Activated T-cell treated with anti-CD3 and anti-CD28 coated beads, Interleukin-2, amount 50 U/mL, for 72 hours (primary cell): ENCODE measurements at places on chromosomes 6 and 20. TPM values are rescaled to one million over a fixed set of nuclear protein-coding genes. Genes with fewer than 3 reads are reported as not detected.

The SGK2 gene
- total RNA-seq = 1.7 TPM

The SLC17A2 gene
- not detected for total RNA-seq

The NHSL1 gene
- total RNA-seq = 1.2 TPM

The CDH26 gene
- 3.1 TPM for total RNA-seq

The TM9SF4 gene
- 42.9 TPM for total RNA-seq

The RIPOR3 gene
- total RNA-seq = 0.14 TPM
